ENCODE measurements at places on chromosomes 5 and 9.

DNA sequence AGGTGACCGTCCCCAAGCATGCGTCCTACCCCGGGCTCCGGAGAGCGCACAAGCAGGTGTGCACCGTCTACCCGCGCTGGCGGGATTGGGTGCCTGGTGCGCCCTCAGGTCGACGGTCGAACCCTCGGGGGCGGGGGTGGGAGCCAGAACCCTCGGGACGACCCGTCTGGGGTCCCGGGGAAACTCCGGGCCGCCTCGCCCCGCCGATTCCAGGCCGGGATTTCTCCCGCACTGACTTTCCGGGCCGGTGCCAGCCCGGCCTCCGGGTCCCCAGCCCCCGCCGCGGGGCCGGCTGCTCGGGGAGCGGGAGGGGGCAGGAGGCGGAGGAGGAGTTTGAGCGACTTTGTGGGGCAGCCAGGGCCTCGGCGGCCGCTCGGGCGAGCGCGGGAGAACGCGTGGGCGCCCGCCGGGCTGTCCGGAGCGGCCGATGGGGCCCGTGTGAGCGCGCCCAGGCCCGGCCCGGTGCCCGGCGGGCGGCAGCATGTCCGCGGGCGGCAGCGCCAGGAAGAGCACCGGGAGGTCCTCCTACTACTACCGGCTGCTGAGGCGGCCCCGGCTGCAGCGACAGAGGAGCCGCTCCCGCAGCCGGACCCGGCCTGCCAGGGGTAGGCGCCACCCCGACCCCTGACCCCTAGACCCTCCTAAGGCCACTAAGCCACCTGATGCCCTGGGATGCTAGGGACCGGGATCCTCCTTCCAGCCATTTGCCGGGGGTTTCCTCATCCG, at the start of gene DAB2IP:
Gene DAB2IP (plus strand): TSS at position 340 of the 726 bp plus-strand sequence. CDS start 142 bp downstream, at position 482.
- no peak for DNase-seq

DNA sequence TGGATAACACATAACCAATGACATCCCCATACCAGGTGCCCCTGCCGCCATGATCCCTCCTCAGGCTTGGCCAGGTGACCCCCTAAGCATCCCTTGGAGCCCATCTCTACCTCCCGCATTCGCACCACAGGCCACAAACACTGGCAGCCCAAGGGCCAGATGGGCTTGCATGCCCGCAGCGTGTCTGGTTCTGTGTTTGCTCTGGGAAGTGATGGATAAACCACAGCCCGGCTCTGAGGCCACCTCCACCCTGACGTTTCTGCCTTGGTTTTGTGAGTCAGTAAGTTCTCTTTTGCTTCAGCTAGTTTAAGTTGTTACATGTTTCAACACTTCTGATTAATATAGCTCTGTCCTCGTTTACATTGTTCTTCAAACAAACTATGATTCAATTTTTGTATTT, 172.4 kb upstream of the PHYKPL start:
- no peak for DNase-seq

DNA sequence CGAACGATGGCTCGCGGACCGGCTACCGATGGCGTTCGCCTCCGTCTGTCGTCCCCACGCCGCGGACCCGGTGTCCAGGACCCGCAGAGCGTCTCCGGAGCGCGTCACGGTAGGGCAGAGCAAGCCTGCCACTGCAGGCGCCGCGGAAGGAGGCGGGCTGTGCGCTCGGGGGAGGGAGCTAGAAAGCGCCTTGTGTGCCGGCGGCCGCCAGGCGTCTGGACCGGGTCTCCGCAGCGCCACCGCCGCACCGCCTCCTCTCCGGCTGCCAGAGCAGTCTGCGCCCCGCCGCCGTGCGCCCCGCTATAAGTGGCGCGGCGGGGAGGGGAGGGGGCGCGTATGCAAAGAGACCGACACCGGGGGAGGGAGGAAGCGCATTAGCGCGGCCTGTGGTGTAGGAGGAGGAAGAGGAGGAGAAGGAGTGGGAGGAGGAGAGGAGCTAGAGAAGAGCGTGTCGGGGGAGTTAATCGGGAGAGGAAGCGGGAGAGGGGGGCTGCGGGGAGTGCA, at the start of gene ENC1:
Gene ENC1 (minus strand): TSS at position 279 of the 504 bp plus-strand sequence. CDS start 4,243 bp downstream, outside the sequence.
- DNase-seq: peak; percentile 58

- no peak for DNase-seq
Observed at GRCh38 chr9:108885643-108886348, 23.7 kb downstream of the ACTL7A start.

- no peak for DNase-seq
Observed at GRCh38 chr5:180093651-180094382, 22.3 kb upstream of the RNF130 start.

Data from germinal center (tissue), 1 donor.